ENCODE measurements at places on chromosomes 4 and X.

GRCh38 chrX:128781506-128781905 is 729.3 kb upstream of the ACTRT1 start:
- peak; percentile 23 for DNase-seq

DNA sequence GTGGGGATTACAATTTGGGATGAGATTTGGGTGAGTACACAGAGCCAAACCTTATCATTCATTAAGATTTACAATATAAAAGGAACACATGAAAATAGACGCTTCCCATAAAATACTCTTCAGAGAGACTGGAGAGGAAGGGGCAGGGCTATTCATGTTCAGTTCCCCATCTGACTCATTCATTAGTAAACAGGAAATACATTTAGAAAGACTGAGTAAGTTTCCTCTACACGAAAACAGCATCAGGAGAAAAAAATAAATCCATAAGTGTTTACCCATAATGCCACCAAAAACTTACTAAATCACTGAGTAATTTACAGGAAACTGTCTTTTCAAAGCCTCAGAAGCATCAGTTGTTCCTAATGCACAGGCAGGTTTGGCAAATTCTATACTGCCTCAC is 255.4 kb upstream of the CXorf51A start:
- no peak for DNase-seq

GRCh38 chr4:75169427-75169826 is 236.5 kb downstream of the PARM1 start:
- no peak for DNase-seq

- DNase-seq: no peak
Measured at GRCh38 chrX:79412166-79412565, 45.0 kb upstream of the ITM2A start.

DNA sequence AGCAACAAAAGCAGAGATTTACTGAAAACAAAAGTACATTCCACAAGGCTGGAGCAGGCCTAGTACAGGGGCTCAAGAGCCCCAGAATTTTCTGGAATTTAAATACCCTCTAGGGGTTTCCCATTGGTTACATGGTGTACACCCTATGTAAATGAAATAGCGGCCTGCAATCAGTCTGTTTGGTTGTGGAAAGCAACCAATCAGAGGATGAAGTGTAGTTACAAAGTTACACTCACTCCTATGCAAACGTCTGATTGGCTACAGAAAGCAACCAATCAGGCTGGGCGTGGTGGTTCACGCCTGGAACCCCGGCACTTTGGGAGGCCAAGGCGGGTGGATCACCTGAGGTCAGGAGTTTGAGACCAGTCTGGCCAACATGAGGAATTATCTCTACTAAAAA is 13.8 kb upstream of the TXLNG start:
- DNase-seq: no peak

GRCh38 chr4:61198686-61199085 is 1.4 kb upstream of the ADGRL3 start:
- DNase-seq: no peak

DNA sequence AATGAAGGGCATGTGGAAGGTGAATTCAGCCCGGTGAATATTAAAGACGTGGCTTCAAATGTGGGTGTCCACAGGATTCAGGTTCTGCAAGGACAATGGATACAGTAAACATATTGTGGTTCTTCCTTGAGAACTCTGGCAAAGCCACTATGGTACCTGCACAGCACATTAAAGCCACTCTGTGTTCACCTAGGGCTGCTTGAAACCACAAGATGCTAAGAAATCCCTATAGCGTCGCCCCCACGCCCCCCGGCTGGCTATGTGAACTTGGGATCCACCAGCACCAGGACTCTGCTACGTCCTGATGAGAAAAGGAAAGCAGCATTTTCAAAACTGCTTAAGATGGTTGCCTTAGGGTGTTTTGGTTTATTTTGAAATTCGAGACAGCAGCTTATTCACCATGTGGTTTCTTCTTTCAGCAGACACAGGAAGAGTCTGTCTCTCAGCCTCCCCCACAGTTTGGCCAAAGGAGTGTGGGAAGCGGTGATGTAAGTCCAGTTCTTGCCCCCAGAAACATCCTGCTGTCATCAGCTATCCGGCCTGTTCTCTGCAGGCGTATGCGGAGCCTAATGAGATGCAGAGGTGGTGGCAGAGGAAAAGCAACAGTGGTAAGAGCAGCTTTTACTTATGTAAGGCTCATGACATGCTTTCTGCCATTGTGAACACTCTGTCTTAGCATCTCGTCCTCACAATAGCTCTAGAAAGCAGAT is 111.5 kb downstream of the AFAP1 start:
- peak; percentile 82 for DNase-seq

DNA sequence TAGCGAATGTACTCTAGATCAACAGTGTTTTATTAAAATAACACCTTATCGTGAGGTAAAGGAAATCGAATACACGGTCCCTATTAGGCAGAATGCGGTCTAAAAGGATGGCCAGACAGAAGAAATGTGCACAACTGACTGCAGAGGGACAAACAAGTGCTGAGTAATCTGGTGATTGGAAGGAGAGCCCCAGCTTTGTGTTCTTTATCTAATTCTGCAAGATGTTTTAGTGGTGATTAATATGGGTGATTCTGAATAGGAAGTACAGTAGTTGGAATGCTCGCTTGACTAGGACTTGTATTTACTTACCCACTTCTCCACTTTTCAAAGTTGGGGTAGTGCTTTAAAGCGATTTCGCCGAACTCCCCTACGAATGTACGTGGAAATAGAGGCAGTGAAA is 1.2 kb downstream of the WDR44 start:
- peak; percentile 21 for DNase-seq

DNA sequence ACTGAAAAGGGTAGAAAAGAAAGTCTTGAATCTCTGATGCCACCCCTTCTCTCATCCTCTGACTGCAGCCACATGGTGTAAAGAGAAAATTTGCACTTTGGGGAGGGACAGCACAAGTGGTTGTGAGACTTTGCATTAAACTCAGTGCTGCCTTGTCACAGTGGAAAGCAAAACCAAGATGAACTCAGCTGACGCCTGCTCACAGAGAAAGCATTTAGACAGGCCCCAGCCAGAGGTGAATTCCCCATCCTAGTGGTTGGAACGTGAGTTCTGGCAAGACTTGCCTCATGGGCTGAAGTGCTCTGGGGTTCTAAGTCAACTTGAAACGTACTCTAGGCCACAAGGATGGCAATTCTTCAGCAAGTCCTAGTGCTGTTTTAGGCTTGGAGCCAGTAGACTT is 1101.4 kb downstream of the ADGRL3 start:
- DNase-seq: no peak

- DNase-seq: no peak
Measured at GRCh38 chrX:17710871-17711301, 26.4 kb upstream of the SCML1 start.

DNA sequence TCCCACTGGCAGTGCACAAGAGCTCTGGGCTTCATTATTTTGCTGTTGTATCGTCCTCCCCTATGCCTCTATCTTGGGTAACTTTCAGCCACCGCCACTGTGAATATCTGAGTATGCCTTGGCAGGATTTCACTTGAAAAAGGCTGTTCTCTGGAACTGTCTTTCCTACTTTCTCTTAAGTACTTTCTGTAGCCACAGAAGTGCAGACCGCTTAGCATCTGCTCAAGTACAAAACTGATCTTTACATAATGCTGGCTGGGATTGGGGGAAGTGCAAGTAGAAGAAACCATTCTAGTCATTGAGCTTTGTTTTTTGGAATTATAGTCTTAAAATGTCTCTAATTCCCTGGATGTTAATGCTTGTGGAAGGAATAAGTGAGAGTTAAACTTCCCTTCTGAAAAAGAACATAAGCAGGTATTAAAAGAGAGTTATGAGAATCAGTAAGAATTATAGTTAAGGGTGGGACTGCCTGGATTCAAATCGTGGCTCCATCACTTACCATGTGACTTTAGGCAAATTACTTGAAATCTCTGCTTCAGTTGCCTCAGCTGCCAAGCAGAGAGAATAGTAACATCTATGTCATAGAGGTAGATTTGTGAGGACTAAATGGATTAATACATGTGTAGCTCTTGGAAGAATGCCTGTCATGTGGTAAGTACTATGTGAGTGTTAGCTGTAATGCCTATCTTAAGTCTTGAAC is 77.5 kb downstream of the MID1IP1 start:
- DNase-seq: no peak

GRCh38 chrX:110944751-110945675 is 149.4 kb upstream of the CHRDL1 start:
- DNase-seq: no peak

DNA sequence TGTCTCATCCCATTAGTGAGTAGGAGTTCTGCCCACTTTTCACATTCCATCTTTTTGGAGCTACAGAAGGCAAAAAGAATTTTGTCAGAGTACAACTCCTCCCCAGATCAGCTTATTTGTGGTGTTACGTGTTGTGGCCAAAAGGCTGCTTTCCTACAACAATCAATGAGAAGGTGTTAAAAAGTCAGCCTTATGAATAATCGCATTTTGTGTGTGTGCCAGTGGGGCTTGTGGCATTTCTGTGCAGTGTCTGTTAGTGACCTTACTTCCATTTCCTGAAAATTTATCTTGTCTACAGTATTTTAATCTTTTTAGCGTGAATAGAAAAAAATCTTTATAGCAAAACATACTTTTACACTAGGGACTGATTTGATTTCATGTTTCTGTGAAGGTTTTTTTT is 458.3 kb upstream of the LCORL start:
- DNase-seq: no peak
